ENCODE measurements at places on chromosomes 4 and X.
A peak's percentile ranks its signal among the peaks of the same experiment; 100 is the strongest.

DNA sequence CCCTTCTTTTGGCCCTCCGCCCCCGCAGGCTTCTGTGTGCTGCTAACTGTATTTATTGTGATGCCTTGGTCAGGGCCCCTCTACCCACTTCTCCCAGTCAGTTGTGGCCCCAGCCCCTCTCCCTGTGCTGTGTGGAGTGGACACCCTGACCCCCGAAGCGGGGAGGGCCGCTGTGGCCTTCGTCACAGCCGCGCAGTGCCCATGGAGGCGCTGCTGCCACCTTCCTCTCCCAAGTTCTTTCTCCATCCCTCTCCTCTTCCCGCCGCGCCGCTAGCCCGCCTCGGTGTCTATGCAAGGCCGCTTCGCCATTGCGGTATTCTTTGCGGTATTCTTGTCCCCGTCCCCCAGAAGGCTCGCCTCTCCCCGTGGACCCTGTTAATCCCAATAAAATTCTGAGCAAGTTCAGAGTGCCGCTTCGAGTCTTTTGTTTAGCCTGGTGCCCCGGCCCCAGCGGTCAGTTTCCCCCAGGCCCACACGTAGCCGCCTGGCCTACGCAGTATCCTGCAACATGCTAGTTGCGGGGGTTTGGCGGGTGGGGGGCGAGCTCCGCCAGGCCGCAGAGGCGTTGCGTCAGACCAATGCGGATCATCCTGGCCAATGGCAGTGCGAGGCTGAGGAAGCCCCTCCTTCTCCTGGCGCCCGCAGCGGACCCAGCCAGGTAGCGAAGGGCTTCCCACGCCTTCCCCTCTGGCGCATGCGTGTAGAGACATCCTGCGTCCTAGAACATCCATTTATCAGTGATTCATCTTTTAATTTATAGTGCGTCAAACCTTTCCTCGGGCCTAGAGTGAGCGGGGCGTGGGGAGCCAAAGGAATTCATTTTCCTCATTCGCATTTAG is 5.6 kb upstream of the KANTR start:
- peak; percentile 57 for DNase-seq

- no peak for DNase-seq
Measured at GRCh38 chr4:163221467-163221866, 54.8 kb upstream of the NAF1 start.

GRCh38 chr4:176238157-176238610 is 30.8 kb downstream of the ASB5 start:
- no peak for DNase-seq

DNA sequence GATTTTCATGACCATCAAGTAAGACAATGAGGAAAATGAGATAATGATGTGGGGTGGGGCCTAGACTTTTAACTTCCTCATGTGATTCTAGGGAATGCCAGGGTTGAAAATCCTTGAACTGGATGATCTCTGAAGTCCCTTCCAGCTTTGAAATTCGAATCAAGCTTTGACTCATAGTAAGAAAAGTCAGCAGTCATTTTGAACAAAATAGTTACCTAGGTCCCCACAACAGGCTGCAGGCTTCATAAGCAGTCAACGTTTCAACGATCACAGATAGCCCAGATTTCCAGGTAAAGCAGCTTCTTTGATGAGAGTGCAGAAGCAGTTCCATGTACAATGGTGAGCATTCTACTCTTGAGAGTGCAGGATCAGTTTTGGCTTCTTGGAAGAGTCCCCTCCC is 93.7 kb downstream of the GRIA3 start:
- no peak for DNase-seq

DNA sequence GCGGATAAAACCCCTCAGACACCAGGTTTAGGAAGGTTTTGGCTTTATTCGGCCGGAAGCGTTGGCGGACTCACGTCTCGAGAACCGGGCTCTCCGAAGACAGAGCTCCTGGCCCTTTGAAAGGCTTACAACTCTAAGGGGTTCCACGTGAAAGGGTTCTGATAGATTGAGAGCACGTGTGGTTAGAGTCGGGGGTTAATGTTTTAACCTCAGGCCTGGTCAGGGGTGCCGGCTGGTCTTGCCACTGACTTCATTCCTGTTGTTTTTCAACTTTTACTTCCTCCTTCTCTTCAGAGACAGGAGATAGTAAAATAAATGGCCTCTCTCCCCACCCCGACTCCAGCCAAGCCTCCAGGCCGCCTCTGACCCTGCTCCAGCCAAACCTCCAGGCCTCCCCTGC is 4.7 kb upstream of the ASMT start:
- no peak for DNase-seq

- DNase-seq: no peak
Measured at GRCh38 chr4:180285796-180286195, 1957.4 kb upstream of the TENM3 start.

All from hypothalamus (tissue), 51 donors.